ENCODE measurements at places on chromosomes 11 and 22.
A peak's percentile ranks its signal among the peaks of the same experiment; 100 is the strongest.

DNA sequence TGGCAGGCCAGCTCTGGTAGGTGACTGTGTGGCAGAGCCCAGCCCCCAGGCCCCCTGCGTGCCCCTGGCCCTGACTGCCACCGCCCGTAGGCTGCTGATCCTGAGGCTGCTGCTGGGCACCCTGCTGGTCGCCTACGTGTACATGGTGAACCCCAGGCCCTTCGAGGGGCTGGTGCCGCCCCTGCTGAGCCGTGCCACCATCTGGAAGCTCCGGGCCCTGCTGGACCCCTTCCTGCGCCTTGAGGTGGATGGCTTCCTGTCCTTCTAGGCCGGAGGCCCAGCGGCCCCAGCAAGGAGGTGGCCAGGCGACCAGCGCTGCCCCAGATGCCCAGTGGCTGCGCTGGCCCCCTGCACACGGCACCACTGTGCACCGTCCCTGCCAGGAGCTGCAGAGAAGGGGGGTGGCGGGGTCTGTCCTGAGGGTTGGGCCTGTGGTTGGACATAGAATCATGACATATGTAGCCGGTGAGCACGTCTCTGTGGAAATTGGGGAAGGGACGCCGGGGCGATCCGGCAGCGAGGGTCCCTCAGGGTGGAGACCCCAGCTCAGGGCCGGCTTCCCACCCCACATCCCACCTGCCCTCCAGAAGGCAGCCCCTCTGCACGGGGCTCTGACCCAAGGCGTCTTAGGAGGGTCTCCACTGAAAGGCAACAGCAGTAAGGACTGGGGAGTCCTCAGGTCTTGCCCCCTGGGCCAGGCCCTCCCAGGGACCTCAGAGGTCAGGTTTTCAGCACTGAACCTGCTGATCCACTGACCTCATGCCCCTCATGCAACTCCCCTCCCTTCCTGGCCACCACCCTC, 185.4 kb downstream of the IGLL1 start:
- no peak for DNase-seq

DNA sequence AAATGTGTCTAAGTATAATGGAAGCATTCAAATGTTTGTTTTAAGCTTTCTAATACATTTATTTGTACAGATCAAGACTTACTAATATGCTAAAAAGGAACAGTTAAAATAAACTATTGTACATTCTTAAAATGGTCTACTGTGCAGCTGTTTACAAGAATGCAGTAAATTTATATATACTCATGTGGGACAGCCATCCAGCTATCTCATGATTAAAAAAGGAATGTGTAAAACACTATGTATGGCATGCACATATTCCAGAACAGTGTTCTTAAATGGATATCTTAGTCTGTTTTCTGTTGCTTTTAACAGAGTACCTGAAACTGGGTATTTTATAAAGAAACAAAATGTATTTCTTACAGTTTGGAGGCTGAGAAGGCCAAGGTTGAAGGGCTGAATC, 30.2 kb upstream of the CSTF3 start:
- DNase-seq, result no peak

GRCh38 chr22:32837142-32837541, 35.6 kb downstream of the TIMP3 start:
- no peak for DNase-seq

DNA sequence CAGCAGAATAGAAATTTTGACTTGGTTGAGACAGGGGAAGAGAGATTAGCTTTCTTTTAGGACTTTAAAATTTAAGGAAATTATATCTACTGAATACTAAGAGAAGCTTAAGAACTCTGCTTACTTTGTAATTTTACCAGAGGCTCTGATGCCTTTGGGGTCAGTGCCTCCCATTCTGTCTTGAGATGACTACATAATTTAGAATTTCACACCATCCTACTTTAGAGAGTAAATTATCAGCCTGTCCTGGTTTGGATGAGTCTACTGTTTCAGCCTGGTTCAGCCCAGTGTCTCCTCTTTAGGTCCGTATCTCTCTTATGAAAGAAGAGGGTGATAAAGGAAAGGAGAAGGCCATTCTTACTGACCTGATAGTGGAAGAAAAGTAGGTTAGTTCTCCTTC, 9.8 kb downstream of the NUCB2 start:
- no peak for DNase-seq

DNA sequence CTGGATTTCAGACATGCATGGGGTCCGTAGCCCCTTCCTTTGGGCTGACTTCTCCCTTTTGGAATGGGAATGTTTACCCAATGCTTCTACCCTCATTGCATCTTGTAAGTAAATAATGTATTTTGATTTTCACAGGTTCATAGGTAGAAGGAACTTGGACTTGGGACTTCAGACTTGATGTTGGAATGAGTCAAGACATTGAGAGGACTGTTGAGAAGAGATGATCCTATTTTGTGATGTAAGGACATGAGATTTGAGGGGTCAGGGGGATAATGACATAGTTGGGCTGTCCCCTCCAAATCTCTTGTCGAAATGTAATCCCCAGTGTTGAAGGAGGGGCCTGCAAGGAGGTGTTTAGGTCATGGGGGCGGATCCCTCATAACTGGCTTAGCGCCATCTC, 933 bp upstream of the KRTAP5-10 start:
- DNase-seq, result no peak

DNA sequence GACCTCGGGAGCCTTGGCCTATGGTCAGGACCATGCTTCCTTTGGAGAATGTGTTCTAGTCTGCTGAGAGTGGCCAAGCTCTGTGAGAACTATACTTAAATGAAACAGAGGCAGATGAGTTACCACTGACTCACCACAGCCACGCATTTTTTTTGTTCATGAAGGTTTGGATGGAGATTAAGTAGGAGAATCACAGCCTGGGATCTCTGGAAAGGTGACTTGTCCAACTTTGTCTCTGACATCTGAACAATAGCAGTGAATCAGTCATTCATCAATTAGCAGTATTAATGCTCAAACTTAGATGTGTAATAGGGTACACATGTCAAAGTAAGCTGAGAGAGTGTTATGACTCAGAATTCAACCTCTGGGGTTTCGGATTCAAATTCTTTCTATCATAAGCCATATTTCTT, 100.7 kb upstream of the ANO3 start:
- DNase-seq, result no peak

- no peak for DNase-seq
Observed at GRCh38 chr11:8267831-8268529, 4.3 kb upstream of the LMO1 start.

DNA sequence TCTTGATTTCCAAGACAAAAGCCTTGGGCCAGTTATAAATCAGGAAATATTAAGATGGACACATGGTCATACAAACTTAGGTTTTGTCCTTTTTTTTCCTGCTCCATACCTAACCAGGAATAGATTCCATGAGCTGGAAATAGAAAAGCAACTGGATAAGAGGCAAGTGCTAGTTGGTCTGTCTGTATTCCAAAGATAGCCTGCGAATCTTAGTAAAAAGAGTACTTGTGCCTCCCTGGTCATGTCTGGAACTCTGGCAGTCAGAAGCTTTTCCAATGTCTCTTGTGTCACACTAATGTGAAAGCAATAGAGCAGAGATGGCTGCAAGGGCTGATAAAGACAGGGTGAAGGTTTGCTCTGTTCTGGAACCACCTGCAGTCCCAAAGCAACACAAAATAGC, 590.2 kb upstream of the ANO5 start:
- no peak for DNase-seq

DNA sequence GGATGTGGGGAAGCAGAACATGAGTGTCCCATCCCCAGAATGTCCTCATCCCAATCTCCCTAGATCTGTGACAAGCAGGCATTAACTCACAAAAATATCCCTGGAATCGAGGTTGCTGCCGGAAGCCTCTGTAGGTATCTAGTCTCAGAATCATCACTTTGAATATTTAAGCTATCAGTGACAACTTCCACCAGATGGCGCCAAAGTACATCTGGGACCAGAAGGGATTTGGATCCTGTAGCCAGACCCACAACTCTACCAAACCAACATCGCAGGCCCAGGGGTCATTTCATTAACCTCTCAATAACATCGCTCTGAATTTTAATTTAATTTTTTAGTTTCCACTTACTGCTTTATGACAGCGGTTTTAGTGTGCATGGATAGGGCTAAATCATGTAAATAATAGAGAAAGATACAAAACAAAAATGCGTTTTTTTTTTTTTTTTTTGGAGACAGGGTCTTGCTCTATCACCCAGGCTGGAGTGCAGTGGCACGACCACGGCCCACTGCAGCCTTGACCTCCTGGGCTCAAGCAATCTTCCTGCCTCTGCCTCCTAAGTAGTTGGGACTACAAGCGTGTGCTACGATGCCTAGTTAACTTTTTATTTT, 1.1 kb upstream of the EXT2 start:
- peak; percentile 59 for DNase-seq

DNA sequence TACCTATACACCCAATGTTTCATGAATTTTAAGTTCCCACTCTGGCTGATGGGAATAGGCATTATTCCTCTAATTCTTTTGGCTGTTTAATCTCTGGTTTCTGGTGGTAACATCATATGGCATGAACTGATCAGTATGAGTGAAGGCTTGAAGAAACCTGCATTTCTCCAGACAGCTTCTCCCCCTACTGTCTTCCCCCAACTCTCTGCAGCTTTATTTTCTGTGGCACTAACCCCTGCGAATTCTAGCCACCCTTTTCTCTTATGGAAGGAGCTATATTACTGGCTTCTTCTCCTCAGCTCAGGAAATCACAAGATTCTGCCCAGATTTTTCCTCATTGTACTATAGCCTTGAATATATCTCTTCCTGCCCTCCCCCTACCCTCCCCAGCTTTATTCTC, 57.1 kb downstream of the CASP12 start:
- DNase-seq, result no peak

DNA sequence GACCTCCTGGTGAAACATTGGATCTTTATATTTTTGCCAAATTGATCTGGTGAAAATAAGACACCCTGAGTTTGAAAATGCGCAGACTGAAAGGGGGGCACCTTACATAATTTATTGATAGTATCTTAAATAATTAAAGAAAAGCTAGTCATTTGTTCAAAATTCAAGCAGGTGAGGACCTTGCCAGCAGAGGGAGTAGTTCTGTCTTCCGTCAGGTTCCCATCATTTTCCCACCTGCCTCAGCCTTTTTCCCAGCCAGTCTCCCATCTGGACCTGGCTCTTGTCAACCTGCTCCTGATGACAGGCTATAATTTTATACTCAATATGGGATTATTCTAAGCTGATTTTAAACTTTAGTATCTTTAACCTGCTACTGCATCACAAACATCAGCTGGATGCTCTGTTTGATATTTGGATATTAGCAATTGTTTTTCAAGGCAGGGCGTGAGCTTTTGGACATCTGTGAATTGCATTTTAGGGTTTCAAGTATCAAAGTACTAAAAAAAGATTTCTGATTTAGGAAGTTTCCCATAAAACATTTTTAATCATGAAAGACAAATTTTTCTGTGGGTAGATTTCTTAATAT, 132.0 kb downstream of the ELP4 start:
- DNase-seq, result no peak

GRCh38 chr11:69531717-69532088, 50.2 kb downstream of the LINC01488 start:
- no peak for DNase-seq

GRCh38 chr11:103358251-103358650, 249.0 kb downstream of the DYNC2H1 start:
- no peak for DNase-seq

DNA sequence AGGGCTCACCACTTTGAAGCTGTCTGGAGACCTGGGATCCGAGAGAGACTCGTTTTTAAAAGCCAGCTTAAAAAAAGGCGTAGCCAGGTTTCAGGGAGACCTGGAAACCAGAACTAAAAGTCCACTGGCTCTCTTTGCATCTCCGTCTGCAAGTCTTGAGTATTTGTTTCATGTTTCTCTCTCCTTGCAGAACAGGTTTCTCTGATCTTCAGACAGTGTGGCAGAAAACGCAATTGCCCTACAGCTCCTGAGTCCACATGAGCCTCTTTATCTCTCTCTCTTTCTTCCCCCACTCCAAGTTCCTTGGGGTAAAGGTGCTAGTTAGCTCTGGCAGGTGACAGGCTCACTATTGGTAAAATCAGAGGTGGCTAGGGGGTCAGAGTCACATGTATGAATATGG, 67.0 kb upstream of the AMPD3 start:
- DNase-seq, result no peak

- no peak for DNase-seq
Observed at GRCh38 chr11:121863126-121863525, 252.9 kb downstream of the BLID start.

GRCh38 chr11:74641905-74642304, 49.5 kb downstream of the POLD3 start:
- DNase-seq, result no peak

DNA sequence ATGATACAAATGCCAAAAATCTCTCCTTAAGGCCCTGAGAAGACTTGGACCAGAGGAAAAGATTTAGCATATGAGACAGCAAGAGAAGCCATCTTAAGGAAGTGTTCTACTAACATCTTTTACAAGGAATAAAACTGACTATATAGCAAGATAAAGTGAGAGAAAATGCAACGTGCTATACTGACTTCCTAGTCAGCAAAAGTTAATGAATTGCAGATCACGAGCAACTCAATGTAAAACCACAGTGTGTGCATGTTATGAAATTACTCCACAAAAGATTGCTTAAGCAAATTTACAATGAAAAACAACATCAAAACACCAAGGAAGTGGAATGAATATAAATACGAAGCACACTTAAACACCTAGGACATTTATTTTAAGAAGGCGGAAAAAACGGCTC, 187.5 kb downstream of the CADM1 start:
- no peak for DNase-seq

DNA sequence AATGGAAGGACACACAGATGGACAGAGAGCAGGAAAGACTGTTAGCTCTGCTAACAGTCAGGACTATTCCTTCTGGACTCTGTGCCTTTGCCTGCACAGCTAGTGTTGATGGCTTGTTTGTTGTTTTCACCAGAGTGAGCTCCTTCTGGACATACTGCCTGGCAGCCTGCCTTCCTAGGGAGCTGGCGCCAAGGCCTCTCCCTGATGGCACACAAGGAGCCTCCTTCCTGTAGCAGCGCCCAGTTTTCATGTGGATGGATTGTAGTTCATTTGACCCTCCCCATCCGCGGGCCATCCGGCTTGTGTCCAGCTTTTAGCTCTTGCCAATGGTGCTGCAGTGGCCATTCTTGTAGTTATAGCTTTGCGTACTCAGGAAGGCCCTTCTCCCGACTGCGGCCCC, 16.6 kb upstream of the BCR start:
- no peak for DNase-seq

GRCh38 chr11:826836-827145, 928 bp upstream of the CRACR2B start:
- DNase-seq, result no peak

DNA sequence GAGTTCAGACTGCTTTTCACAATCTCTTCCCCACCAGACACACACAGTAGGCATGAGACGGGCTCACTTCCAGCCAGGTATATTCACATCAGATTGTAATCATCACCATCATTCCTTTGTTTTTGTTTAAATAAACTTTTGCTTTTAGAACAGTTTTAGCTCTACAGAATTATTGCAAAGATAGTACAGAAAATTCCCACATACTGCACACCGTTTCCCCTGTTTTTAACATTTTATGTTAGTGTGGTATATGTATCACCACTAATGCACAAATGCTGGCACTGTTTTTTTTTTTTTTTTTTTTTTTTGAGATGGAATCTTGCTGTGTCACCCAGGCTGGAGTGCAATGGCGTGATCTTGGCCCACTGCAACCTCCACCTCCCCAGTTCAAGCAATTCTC, 83.3 kb upstream of the ANO1 start:
- DNase-seq, result no peak

- no peak for DNase-seq
Observed at GRCh38 chr22:25542720-25543402, 21.6 kb upstream of the GRK3 start.

- no peak for DNase-seq
Observed at GRCh38 chr22:46796566-46797195, 34.2 kb downstream of the TBC1D22A start.

GRCh38 chr11:72716290-72716689, 35.9 kb downstream of the ARAP1 start:
- no peak for DNase-seq

- no peak for DNase-seq
Observed at GRCh38 chr11:113372309-113372708, 15.3 kb upstream of the ANKK1 start.
